ENCODE measurements at places on chromosomes 13 and 19. TPM values are rescaled to one million over a fixed set of nuclear protein-coding genes. Genes with fewer than 3 reads are reported as not detected.

DNA sequence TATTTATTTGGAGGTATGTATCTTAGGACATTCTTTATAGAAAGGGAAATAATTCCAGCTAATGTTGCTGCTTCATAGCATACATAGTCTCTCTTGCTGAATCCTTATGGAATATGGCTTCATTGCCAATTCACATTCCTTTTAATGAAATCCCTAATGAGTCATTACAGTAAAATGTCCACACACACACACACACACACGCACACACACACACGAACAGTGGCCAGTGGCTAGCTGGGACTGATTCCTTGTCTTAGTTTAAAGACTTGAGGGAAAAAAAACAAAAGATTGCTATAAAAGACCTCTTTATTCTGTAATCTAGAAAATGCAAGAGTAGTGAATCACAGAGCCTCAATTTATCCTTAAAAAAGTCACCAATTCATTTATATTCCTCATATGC, 301.6 kb downstream of the SLITRK6 start:
- DNase-seq, result peak; percentile 81

DNA sequence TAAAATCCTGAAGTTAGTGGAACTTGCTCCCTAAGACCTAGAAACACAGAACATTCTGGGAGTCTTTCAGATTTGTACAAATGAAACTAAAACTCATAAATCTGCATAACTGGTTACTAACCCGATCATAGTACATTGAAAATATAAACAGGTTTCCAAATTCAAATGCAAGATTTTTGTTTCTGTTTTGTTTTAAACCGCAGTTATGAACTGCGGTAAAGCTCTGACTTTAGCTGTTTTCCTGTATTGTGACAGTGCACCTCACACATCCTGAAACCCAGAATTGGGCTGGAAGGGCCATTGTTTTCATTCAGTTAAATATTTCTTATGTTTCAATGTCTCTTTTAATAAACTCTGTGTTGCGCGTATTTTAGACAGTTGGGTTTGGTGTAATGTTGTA, 204.7 kb downstream of the SHISA2 start:
- DNase-seq, result no peak

GRCh38 chr19:28873301-28873700, 339.6 kb downstream of the UQCRFS1 start:
- DNase-seq, result no peak

- DNase-seq, result no peak
These were observed 3.1 kb upstream of the MEGF8 start for GRCh38 chr19:42322305-42322704.

DNA sequence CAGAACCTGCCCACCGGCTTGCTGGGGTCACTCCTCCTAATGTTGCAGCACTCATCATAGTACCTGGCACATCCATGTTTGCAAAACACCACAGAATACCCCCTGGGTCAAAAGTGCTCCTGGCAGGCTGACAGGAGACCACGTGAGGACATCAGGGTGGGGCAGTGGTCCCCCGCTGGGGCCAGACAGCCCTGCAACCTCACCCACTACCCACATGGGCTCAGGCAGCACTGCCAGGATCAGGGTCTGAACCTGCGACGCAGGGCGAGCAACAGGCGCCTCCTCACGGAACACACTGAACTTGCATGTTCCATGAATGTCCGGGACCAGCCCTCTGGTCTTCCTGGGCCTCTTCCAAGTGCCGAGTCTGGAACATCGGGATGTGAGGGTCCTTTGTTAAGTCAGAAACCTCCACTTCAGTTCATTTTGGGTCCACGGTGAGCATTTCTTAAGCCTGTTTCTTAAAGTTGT, 1.4 kb upstream of the SLC7A9 start:
- no peak for DNase-seq

- no peak for DNase-seq
These were observed at the start of gene AP2A1 for GRCh38 chr19:49766930-49767299. AP2A1 (plus strand) TSS chr19:49767001; CDS start chr19:49767134, 133 bp downstream.

The CCDC122 gene
- total RNA-seq, result 9.2 TPM

DNA sequence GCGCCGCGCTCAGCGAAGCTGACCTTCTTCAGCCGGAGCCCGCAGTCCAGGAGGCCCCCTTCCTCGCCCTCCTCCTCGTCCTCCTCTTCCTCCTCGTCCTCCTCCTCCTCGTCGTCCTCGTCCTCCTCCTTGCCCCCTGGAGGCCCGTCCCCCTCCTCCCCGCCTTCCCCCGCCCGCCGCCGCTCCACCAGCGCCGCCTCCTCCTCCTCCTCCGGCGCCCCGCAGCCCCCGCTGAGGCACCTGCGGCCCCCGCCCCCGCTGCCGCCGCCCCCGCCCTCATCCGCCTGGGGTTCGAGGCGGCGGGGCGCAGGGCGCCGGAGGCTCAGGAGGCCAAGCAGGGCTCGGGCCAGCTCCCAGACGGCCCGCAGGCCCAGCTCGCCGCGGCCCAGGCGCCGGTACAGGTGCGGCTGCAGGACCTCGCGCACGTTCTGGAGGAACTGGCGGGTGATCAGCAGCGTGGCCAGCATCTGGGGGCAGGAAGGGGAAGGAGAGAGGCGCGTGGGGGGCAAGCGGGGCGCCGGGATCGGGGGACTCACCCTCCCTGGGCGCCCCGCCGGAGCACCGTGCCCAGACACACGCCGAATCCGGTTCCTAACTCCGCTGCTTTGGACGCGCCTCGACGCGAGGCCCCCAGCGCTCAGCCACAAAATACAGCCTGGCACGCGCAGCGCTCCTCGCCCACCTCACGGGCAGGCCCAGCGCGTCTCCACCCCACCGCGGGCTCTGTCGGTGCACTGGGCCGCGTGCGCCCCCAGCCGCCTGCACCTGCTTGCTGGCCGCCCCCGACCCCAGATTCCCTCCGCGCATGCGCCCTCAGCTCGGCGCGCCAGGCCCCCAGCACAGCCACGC, 5.9 kb downstream of the ANO8 start:
- DNase-seq, result no peak

- no peak for DNase-seq
These were observed 245.9 kb downstream of the PCDH9 start for GRCh38 chr13:66984241-66984640.

GRCh38 chr13:97953376-97953970, at the start of gene IPO5:
IPO5 (plus strand) TSS chr13:97953675; CDS start chr13:97976697, 23,022 bp downstream.
- no peak for DNase-seq

DNA sequence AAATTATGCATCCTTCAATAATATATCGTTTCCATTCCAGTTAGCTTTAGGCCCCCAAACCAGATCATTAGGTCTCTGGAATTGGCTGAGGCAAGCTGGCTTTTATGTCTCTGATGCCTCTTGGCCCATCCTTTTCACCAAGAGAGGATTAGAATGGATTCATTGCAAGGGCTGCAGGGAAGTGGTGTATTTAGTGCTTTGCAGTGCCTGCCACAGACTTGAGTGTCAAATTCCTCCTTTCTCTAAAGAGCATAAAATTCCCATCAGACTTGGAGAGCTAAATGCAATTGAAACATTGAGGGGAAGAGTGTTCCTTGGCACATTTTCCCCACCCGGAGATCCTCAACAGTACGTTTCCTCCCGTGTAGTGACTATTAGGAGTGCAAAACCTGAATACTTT, 302.6 kb downstream of the ATP8A2 start:
- no peak for DNase-seq

DNA sequence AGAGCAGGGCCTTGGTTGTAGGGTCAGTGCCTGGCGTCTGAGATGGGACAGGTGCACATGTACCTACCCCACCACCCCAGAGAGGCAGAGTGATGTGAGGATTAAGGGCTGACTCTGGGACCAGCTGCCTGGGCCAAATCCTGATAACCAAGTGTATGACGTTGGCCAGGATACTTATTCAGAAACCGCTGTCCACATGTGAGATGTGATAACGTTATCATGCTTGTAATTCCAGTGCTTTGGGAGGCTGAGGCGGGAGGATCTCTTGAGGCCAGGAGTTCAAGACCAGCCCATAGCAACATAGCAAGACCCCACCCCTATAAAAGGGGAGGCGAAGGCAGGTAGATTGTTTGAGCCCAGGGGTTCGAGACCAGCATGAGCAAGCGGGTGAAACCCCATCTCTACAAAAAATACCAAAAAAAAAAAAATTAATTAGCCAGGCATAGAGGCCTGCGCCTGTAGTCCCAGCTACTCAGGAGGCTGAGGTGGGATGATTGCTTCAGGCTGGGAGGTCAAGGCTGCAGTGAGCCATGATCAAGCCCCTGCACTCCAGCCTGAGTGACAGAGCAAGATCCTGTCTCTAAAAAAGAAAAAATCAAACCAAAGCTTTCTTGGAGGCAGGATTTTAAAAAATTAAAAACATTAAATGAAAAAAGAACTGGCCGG, 10.0 kb downstream of the ADGRE5 start:
- no peak for DNase-seq

DNA sequence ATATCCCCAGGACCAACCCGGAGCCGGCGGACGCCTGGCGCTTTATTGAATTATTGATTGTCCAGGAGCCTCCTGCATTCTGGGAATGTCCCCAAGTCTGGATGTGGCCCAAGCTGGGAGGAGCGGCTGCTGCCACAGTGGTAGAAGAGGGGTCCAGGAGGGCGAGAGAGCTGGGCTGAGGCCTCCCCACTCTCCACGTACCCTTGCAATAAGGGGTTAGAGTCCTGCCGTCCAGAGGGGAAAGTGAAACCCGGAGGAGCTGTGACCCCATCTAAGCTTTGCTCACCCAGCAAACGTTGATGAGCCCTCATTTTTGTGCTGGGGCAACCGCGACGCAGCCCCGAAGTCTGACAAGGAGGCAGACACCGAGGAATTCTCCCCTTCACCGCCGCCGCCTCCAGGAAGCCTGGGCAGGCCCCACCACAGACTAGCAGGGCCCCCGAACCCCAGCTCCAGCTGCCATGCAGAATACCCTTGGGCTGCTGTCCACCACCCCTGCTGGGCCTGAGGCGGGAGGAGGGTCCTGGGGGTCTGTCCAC, 1.4 kb upstream of the C2CD4C start:
- no peak for DNase-seq

- peak; percentile 70 for DNase-seq
These were observed 5.2 kb downstream of the ITPKC start for GRCh38 chr19:40721936-40722661.

DNA sequence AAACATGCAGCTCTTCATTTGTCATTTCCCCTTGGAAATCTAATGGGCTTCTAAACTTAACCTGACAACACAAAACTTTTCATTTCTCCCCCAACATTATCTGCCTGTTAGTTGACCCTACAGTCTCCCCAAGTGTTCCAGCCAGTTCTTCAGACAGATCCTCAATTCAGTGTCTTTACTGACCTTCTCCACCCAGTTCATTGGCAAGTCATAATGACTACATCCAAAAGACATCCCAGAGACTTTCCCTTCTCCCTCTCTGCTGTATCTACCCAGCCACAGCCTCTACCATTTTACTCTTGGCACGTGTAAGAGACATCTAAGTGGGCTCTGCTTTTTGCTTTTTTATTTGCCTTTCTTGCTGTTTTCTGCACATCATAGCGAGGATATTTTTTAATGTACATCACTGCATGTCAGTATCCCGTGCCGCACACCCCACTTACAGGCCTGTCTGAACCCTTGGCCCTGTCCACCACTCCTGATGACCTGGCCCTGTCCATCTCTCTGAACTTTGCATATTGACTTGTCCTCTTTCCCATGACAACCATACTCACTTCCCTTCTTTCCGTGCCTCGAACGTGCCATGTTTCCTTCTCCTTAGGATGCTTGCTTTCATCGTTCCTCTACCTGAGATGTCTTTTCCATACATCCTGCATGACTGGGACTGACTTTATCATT, 391.9 kb downstream of the IRS2 start:
- DNase-seq, result no peak

DNA sequence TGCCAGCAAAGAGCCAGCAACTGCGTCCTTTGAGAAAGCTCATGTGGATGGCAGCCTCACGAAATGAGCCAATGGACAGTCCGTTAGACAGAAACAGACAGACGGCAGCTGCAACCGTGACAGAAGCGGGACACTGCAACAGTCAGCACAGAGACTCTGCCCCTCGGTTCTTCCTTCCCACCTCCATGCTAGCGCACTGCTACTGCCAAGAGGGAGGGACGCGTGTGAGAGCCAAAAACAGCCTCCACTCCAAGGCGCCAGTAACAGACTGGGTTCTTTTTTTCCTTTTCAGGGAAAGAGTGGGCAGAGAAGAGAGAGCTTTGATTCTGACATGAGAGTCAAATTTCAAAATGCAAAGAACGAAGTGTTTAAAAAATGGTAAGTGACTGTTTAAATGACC, 77.5 kb downstream of the SERP2 start:
- DNase-seq, result no peak

- DNase-seq, result no peak
These were observed 644.7 kb upstream of the KLF12 start for GRCh38 chr13:74778946-74779345.

DNA sequence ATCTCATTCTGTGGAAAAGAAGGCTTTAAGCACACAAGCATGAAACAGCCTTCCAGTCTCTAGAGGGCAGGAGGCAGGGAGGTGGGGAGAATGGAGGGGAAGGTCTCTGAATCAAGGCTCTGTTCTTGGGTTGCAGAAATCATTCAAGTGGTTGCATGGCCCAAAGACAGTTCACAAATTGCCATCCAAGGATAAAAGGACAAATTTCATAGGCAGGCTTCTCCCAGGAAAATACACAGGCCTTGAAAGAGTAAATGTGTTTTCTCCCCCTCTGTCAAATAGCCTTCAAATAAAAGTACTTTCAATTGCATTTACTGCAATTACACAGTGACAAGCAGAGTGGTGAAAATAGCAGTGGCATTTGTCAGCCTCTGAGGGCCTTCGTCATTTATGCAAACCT, 450.8 kb downstream of the DCT start:
- no peak for DNase-seq

The ZNF730 gene
- total RNA-seq, result 2.8 TPM
